Aorta (tissue), 5 donors: ENCODE measurements at places on chromosomes 16 and 17.
A peak's percentile ranks its signal among the peaks of the same experiment; 100 is the strongest.

DNA sequence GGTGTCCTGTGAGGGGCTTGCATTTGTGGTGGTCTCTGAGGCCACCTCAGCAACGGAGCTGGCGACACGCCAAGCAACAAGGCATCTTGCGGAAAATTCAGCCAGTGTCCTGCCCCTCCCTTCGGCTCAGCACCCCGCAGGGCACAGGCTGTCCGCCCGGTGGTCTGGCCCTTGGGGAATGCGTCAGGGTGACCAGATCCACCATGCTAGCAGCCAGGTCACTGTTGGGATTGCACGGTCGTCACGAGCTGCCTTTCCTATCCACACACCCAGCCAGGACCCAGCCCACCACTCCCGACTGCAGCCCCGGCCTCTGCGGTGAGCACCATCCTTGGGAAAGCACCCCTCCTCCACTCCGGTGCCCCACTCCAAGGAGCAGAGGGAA, 221.2 kb downstream of the NTN1 start:
- no peak for DNase-seq

DNA sequence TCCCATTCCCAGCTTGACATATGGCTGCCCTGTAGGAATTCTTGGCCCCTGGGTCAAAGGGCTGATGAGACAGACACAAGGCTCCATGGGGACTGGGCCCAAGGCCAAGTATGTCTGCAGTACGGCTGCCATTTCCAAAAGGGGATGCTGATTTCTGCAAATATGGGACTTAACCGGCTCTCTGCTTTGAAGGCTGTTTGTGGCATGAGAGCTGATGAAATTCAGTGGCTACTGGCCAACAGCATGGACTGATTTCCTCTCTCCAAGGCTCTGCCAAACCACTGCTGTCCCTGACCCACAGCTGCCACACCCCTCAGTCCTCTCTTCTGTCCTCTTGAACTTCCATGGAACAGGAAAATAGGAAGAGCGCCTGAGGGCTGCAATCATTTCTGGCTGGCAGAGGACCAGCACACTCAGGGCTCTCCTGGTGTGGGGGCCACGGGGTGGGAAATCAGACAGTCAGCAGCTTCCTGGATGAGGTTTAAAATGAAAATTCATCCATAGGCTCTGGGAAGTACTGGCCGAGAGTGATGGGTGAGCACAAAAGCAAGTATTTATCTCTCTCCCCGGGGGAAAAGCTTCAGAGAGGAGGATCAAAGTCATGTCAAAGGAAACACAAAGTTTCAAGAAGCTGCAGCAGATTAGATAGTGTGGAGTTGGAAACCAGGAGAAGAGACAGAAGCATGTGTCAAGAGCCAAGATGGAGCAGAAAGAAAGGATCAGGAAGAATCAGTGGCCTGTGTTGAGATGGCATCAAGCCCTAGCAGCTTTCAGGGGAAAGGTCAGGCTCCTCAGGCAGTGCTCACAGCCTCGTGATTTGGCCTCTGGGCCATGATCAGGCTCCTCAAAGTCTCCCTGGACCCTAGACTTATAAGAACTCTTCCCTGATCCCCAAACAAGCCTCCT, 64.1 kb upstream of the SREBF1 start:
- DNase-seq, result peak; percentile 82

GRCh38 chr16:3762107-3762750, 44.9 kb upstream of the TRAP1 start:
- peak; percentile 49 for DNase-seq

GRCh38 chr16:73093146-73094144, 45.5 kb upstream of the ZFHX3 start:
- peak; percentile 68 for DNase-seq

- peak; percentile 83 for DNase-seq
Observed at GRCh38 chr17:64694207-64694606, 32.1 kb upstream of the SMURF2 start.

GRCh38 chr16:48831076-48831722, 221.2 kb upstream of the N4BP1 start:
- DNase-seq, result no peak

DNA sequence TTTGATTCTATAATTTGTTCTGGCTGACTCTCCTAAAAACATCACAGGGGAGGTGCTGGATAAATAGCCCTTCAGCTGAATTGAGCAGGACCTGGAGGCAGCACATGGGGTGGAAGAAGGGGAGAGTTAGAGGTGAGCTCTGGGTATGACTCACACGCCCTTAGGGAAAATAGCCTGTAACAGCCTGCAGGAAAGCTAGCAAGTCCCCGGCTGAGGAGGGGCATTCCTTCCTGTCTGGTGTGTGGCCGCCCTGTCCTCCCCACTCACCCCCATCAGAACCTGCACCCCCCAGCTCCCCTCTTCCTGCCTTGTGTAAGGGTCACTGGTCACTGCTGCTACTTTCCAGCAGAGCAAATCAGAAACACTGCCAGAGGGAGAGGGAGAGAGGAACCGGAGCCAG, 187.4 kb downstream of the C16orf95 start:
- DNase-seq, result no peak

DNA sequence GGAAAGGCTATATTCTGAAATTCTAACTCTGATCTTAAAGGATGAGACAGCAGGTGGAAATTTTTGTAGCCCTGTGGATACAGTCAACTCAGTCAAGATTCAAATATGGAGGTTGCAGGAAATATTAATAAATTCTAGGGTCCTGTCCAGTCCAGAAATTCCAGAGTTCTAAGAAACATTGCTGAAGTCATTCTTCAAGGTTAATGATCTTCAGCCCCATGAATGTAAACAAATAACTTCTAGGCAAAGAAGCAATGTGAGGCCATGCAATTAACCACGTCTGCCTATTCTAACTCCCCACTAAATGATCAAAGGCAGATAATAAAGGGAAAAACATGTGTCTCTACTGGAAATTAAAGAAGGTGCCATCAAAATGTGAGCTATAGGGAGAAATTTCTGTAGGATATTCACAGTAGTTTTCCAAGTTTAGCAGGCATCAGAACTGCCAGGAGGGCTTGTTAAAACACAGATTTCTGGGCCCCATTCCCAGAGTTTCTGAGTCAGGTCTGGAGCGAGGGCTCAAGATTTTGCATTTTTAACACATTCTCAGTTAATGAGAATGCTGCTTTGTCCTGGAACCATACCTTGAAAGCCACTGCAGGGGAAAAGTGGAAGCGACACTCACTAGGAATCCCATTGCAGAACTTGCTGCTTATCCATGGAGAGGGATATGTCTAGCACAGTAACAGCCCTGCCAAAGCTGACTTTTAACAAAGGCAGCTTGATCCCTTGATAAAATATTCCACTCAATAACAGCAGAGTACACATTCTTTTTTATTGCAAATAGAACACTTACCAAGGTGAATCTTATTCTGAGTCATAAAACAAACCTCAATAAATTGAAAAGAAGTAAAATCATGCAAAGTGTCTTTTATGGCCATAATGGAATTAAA, 61.8 kb downstream of the DNAH3 start:
- DNase-seq, result no peak

GRCh38 chr17:4913994-4914393, 11.1 kb upstream of the CHRNE start:
- DNase-seq, result no peak

GRCh38 chr17:59800530-59800942, 92.2 kb downstream of the TUBD1 start:
- DNase-seq, result no peak

DNA sequence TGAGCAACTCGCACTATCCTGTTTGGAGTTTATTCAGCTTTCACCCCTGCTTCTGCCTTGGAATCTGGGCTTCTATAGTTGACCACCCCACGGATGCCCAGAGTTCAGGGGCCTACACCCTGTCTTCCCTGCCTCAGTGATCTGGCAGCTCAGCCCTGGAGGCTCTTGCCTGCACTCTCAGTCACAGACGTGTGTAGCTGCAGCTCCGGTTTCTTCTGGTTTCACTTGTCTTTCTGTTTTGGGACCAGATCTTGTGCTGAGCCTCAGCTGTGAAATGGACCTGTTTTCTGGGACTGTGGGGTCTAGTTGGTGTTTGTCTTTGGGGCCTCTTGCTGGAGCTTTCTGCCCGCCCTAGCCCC, 5.8 kb downstream of the GPT2 start:
- no peak for DNase-seq

- DNase-seq, result no peak
Observed at GRCh38 chr16:47574091-47575054, 113.2 kb downstream of the PHKB start.

- no peak for DNase-seq
Observed at GRCh38 chr17:81294512-81295030, 536 bp downstream of the SLC38A10 start.

GRCh38 chr17:62191390-62192361, 126.6 kb upstream of the MED13 start:
- no peak for DNase-seq

DNA sequence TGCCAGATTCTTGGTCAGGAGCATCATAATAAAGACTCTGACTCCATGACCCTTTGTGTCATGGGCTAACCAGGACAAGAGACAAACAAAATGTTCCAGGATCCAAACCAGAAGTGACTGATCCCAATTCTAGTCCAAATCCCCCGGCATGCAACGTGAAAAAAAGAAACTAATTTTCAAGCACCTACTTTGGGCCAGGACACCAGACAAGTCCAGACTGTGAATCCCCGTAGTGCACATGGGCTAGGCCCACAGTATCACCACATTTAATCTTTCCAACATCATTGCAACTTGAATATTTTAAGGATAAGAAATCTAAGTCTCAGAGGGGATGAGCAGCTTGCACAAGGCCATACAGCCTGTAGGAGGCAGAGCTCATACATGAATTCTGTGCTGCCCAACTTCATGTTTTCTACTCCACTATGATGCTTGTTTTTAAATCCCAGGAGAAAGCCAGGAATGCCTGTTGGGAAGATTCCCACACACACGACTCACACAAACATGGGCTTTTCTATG, 365.7 kb downstream of the NPIPA8 start:
- no peak for DNase-seq

GRCh38 chr17:81916234-81917001, 1.6 kb downstream of the SIRT7 start:
- no peak for DNase-seq

- DNase-seq, result peak; percentile 51
Observed at GRCh38 chr16:65120831-65121721, 787 bp downstream of the CDH11 start.

DNA sequence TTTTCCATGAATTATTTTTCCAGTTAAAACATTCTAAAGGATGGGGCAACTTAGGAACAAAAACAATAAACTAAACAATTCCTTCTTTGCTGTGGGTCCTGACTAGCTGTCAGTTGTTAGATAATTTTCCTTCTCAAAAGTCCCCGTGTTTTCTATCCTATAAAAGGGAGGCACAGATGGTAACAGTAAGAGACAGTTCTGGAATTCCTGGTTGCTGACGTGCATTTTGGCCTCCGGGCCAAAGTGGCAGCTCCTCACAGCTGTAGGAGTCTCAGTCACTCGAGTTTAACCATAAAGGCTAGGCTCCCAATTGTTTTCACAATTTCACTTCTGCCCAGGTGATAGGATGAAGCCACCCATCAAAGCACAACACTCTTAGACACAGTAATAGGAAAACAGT, 77.0 kb upstream of the ZNF423 start:
- DNase-seq, result no peak

GRCh38 chr17:63609816-63610573, 9.3 kb downstream of the TACO1 start:
- DNase-seq, result no peak

DNA sequence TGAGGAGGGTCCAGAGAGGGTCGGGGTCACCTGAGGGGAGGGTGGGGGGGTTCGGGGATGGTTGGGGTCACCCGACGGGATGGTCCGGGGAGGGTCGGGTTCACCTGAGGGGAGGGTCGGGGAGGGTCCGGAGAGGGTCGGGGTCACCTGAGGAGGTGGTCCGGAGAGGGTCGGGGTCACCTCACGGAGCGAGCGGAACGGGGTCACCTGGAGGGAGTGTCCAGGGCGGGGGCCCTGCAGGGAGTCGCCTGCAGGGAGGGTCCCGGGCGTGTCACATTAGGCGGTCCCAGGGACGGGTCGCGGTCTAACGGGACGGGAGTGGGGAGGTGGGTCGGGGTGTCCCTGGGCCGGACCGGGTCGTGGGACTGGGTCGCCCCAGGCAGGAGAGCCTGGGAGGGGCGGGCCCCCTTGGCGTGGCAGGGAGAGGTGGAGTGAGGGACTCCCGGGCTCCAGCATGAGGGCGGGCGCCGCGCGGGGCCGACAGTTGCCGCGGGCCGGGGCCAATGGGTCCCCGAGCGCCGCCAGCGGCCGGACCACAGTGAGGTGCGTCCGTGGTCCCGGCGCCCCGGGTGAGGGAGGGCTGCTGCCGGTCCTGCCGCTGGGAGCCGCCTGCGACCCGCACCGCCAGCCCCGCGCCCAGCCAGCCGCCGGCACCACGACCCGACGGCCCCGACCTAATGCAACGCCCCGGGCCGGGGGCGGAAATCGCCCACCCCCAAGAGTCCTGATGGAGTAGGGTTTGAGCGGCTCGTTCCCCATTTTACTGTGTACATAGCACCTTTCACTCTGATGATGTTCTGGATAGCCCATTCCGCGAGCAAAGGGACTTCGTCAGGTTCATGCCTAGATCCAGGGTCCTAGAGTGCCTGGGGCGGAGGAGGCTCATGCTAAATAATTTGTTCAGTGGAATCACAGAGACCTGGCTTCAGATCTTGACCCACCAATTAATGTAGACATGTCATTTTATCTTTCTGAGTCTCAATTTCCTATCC, 1.2 kb upstream of the ABCA3 start:
- peak; percentile 60 for DNase-seq

DNA sequence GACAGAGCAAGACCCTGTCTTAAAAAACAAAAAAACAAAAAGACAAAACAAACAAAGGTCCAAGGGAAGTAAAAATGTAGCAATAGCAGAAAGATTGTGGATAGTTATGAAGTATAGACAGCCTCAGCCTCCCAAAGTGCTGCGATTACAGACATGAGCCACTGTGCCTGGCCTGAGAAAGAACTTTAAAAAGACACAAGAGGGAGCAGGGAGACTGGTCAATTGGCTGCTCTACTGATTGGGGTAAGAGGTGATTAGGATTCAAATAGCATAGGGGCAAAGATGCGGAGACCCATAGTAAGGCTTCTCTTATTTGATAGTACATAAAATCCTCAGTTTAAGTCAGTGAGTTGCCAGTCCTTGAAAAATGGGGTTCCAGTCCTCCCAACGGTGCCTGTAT, 518.2 kb upstream of the GOT2 start:
- no peak for DNase-seq

GRCh38 chr16:67486805-67487204, 3.5 kb upstream of the AGRP start:
- DNase-seq, result no peak

GRCh38 chr17:74800531-74800930, 24.4 kb upstream of the NAT9 start:
- DNase-seq, result no peak

DNA sequence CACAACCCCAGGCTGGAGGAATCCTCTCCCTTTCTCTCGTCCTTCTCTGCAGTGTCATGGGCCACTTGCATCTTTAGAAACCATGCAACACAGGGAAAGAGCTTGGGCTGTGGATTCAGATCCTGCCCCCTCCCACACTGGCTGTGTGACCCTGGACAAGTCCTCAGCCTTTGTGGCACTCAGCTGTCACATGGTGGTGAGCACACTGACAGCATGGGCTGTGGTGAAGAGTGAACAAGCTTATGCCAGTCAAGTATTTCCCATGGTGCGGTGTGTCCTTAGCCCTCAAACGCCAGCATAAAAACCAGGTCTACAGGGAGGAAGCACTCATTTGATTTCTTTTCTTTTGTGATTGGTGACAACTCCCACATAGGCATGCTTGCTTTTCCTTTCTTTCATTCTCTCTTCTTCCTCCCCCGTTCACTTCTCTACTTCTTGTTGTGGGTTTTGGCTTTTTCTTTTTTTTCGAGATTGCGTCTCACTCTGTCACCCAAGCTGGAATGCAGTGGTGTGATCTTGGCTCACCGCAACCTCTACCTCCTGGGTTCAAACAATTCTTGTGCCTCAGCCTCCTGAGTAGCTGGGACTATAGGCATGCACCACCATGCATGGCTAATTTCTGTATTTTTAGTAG, 314.2 kb downstream of the CPPED1 start:
- no peak for DNase-seq

- DNase-seq, result no peak
Observed at GRCh38 chr16:89332243-89332901, 114.9 kb downstream of the ZNF778 start.
